ENCODE measurements at places on chromosomes 12 and 14. TPM values are rescaled to one million over a fixed set of nuclear protein-coding genes. Genes with fewer than 3 reads are reported as not detected.

The BCL7A gene
- total RNA-seq, result 6.8 TPM

DNA sequence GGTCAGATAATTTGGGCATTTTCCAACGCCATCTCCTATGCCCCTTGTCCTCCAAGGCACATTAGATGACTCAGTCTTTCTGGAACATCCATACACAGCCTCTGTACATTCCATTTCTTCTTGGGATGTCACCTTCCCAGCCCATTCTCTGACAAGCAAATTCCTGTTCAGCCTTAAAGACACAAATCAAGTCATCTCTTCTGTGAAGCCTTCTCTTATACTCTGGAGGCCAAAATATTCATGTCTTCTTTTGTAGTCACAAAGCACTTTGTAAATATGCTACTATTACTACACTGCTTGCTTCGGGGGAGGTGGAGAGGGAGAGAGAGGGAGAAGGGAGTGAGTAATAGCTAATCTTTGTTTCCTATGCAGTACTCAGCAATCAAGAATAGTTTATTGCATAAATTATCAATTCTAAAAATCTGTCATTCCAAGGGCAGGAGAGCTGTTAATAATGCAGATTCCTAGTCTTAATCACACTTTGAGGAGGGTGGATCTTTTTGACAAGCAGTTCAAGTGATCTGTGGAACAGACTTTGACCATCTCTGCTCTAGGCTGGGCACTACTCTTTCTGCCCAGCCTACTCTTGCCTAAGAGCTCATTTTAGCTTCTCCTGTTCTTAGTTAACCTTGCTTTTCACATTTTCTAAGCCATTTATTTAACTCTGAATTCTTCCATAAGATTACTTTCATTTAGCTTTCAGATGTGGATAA, 27.9 kb downstream of the KCNMB4 start:
- no peak for DNase-seq

GRCh38 chr12:106088811-106089485, 49.8 kb downstream of the NUAK1 start:
- DNase-seq, result no peak

- no peak for DNase-seq
Measured at GRCh38 chr14:41607966-41608663, 1.4 kb downstream of the LRFN5 start.

The PIK3C2G gene
- total RNA-seq, result 1.0 TPM

DNA sequence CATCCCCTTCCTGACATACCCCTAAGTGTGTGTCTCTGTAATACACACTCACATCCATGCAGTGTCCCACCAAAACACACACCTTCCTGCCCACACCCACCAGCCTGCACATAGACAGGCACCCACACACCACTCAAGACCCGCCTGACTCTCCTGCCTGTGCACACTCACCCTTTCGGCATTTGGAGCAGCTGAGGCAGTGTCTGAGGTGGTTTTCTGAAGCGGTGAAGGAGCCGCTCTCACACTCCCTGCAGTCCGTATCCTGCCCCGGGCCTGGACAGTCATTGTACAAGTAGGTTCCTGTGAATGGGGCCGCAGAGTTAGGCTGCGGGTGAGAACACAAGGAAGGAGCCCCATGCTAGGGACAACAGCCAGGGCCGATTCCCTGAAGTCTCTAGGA, 8.3 kb downstream of the TNFRSF1A start:
- no peak for DNase-seq

DNA sequence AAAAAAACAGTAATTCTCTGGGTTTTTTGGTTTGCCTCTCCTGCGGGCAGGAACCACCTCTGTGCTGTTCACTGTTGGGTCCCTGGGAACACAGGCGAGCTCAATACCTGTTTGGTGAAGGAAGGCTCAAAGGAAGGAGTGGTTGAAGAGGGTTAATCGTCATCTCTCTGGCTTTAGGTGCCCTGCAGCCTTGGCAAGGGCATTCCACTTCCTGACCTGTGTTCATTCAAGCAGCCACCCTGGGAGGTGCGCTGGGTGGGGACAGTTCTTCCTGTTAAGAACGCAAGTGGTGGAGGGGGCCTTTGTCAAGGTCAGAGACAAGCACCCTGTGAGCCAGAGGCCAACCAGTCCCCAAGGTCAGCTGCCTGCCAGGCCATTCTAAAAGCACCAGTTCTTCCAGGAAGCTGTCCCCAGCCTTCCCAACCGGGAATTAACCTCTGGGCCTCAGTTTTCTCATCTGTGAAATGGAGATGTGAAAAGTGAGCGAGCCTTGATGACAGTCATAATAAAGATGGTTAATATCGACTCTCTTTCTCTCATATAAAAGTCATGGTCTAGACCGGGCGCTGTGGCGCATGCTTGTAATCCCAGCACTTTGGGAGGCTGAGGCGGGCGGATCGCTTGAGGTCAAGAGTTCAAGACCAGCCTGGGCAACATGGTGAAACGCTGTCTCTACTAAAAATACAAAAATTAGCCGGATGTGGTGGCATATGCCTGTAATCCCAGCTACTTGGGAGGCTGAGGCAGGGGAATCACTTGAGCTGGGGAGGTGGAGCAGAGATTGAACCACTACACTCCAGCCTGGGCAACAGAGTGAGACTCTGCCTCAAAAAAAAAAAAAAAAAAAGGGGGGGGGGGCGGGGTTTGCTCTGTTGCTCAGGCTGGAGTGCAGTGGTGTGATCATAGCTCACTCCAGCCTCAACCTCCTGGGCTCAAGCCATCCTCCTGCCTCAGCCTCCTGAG, 6.1 kb downstream of the RHOF start:
- no peak for DNase-seq

GRCh38 chr12:15004421-15004820, 31.6 kb downstream of the PDE6H start:
- no peak for DNase-seq

The CISTR gene
- total RNA-seq, result not detected
